ENCODE measurements at places on chromosomes 12 and 14.

DNA sequence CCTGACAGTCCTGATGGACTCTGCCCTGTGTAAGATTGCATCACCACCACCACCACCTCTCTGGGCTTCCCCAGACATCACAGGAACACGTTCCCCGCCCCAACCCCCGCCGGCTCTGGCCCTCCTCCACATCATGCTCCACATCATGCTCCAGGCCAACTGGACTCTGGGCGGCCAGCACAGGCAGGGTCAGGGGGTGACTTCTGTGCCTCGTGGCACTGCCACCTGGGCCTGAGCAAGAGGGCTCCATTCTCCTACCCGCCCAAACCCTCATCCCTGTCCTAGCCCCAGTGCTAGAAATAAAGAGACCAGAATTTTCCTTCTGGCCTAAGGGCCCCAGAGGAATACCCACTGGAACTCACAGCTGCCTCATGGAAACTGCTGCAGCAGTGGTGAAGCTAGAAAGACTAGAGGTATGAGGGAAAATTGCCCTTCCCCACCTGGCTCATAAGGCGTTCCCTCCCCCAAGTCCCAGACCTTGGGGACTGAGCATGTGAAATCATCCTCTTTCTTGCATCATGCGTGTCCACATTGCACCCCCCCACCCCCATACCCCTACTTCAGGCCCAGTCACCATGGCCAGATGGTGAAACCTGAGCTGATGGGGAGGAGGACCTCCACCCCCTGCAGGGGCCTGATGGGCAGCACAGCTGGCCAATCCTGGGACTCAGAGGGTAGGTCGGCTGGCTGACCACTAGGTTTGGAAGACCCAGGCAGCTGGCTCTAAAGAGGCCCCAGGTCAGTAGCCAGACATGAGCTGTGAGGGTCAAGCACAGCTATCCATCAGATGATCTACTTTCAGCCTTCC is at the start of gene INHBE:
INHBE (plus strand) TSS at position 742 of the 808 bp plus-strand sequence. CDS start 230 bp downstream, outside the sequence.
- no peak for DNase-seq

DNA sequence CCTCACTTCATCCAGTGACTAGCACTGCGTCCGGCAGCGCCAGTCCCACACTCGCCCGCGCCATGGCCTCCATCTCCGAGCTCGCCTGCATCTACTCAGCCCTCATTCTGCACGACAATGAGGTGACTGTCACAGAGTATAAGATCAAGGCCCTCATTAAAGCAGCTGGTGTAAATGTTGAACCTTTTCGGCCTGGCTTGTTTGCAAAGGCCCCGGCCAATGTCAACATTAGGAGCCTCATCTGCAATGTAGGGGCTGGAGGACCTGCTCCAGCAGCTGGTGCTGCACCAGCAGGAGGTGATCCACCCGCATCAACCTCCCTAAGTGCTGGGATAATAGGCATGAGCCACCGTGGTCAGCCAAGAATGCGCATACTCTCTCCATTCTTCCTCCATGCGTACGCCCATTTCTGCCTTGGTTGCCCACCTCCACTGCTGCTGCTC is 59.9 kb downstream of the IRF2BPL start:
- no peak for DNase-seq

- no peak for DNase-seq
Observed at GRCh38 chr12:26651036-26651435, 182.0 kb downstream of the ITPR2 start.

DNA sequence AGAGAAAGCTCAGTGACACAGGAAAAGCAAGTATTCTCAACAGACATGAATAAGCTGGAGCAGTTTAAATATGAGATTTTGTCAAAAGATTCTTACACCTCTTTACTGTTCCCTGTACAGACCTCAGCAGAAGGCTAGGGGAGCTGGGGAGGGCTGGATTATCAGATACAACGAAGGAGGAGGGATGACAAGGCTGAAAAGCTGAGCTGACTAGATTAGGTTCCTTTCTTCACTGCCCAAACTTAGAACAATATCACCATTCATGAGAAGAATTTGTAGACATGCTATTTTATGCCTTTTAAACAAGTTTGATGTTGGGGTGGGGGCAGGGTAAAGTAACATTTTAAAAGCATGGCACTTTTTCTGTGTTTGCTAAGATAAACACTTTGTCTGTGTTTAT is 611.1 kb downstream of the AACS start:
- DNase-seq = no peak

- DNase-seq = no peak
Observed at GRCh38 chr12:13233830-13234641, 37.5 kb downstream of the EMP1 start.
